ENCODE measurements at places on chromosomes 3 and 15.

DNA sequence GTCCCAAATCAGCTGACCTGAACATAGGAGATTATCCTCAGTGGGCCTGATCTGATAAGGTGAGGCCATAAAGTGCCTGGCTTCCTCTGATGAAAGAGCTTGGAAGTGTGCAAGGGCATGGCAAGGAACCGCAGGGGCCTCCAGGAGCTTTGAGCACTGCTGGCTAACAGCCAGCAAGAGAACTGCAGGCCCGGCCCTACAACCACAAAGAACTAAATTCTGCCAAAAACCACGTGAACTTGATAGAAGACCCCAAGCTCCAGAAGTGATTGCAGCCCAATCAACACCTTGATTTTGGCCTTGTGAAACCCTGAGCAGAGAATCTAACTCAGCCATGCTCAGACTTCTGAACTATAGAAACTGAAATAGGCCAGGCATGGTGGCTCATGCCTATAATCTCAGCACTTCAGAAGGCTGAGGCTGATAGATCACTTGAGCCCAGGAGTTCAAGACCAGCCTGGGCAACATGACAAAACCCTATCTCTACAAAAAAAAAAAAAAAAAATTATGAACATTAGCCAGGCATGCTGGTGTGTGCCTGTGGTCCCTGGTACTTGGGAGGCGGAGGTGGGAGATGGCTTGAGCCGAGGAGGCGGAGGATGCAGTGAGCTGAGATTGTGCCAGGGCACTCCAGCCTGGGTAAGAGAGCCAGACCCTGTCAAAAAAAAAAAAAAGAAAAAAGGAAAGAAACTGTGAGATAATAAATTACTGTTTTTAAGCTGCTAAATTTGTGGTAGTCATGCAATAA lies 7.7 kb upstream of the DIS3L start:
- no peak for DNase-seq

GRCh38 chr3:61802772-61803171 lies 241.4 kb downstream of the PTPRG start:
- DNase-seq = no peak

GRCh38 chr3:41307065-41307464 lies 107.8 kb downstream of the CTNNB1 start:
- no peak for DNase-seq

DNA sequence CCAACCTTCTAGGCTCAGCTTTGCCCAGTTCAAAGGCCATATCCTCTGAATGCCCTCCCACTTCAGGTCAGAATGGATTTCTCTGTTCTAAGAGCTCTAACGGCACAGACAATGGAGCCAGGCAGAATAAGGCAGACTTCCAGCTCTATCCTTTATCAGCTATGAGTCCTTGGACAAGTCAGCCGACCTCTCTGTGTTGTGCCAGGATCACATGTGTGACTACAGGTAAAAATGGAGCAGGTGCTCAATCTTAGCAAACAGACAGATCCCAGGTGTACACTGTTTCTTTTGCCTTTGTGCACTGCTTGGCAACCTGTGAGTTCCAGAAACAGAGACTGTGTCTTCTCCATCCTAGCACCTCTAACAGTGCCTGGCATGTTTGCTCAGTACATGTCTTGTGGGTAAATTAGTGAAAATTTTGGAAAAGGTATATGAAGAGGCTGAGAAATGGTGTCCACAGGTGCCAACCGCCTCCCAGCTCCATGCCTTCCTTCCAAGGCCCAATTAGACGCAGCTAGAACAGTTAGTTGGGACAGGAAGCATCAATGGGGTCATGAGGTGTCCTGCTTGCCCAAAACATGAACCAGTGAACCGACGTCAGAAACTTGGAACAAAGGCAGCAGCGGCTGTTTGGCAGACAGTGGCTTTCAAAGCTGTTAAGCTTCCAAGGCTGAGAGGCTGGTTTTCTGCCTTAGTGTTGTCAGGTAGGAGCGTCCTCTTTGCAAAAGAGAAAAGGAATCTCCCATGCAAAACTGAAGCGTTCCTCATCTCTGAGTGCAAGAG lies 28.7 kb downstream of the TLE3 start:
- DNase-seq = no peak

GRCh38 chr3:52243791-52244628 lies 1.5 kb upstream of the PPM1M start:
- DNase-seq = no peak

- DNase-seq = no peak
Measured at GRCh38 chr3:28188686-28189085, 52.7 kb upstream of the CMC1 start.

GRCh38 chr15:80456517-80457492 lies 52.6 kb downstream of the ARNT2 start:
- DNase-seq = no peak

- no peak for DNase-seq
Measured at GRCh38 chr15:96750361-96750760, 419.9 kb downstream of the NR2F2 start.

- DNase-seq = no peak
Measured at GRCh38 chr3:66144568-66145407, 76.0 kb upstream of the SLC25A26 start.

- DNase-seq = no peak
Measured at GRCh38 chr3:15936312-15936711, 138.5 kb upstream of the ANKRD28 start.

DNA sequence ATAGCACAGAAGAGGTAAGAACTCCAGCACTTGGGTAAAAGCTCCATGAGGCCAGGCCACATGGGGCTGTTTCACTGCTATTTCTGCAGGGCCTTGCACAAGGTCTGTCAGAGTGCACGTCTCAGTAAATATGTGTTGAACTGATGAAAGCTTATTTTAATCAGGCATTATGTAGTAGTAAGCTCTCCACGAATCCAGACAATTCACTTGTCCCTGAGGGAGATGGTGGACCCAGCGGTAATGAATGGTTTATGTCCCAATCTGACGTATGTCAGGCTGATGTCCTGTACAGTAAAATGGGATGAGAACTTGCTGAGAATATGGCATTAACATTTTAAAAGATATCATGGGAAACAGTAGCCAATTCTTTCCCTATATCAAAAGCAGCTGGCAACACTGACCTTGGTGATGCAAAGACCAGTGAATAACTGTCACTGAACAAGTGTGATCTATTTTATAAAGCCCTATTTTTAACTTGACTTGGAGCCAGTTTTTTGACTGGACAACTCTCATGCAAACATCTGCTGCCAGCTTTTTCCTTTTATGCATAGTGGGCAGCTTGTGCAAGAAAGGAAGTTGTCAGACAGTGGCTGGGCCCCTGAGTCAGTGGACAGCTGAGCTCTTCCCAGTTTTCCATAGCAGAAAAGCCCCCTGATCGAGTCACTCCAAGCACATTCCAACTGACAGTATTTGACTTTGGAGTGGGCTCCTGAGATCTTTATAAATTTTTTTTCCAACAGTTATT lies 519.8 kb upstream of the MDFIC2 start:
- no peak for DNase-seq

GRCh38 chr15:71304681-71305080 lies 189.4 kb downstream of the THSD4 start:
- no peak for DNase-seq

DNA sequence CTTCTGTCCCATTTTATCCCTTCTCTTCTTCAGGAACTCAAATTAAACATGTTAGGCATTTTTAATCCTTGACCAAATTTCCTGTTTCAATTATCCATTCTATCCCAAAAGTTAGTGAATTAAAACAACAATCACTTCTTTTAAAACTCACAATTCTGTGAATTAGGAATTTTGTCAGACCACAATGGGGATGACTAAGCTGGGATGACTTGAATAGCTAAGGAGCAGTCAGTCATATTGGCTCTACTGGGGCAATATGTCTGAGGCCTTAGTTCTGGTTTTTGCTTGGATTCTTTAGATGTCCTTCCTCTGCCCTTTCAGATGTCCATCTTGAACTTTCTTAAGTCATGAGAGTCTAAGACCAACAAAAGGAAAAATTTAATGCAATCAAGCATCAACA lies 178.2 kb upstream of the TGFBR2 start:
- no peak for DNase-seq

- no peak for DNase-seq
Measured at GRCh38 chr3:175392653-175393052, 533.5 kb downstream of the NAALADL2 start.

GRCh38 chr3:70111411-70111810 lies 111.9 kb downstream of the SAMMSON start:
- no peak for DNase-seq

- no peak for DNase-seq
Measured at GRCh38 chr3:31322460-31322859, 210.3 kb upstream of the STT3B start.

DNA sequence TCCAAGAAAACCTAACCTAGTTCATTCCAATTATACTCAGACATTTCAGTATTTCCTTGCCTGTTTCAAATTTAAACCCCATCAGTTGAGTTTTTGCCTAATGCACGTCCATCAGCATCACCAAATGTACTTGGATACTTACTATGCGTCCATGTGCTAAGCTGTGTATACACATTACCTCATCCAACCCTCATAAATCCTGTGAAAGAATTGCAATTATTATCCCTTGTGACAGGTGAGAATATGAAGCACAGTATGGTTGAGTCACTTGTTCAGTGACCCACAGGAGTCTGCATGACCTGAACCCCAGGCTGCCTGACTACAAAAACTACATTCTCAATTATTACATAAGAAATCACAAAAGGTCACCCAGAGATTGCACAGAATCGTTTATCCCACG lies 2.5 kb downstream of the OR5K2 start:
- no peak for DNase-seq

- no peak for DNase-seq
Measured at GRCh38 chr15:101207867-101208288, 44.0 kb downstream of the CHSY1 start.

- DNase-seq = no peak
Measured at GRCh38 chr3:131386429-131387165, 5.0 kb downstream of the NUDT16 start.

DNA sequence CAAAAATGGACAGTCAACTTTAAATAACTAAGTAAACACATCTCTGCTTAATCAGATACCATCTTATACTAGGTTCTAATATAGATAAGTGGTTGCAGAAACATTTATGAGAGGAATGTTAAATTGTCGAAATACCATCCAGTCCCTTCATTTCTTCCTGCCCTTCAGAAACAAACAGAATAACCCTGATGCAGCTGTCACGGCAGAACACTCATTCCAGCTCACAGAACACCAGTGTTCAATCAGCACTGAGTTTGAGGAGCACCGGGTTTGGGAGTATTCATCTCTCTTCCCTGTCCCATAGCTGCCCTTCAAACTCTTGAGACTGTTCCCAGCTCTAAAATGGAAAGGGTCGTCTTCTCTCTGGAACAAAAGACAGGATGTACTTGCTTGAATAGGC lies 61.1 kb upstream of the TSEN2 start:
- DNase-seq = no peak

GRCh38 chr3:146093896-146094295 lies 67.1 kb downstream of the PLOD2 start:
- DNase-seq = no peak

DNA sequence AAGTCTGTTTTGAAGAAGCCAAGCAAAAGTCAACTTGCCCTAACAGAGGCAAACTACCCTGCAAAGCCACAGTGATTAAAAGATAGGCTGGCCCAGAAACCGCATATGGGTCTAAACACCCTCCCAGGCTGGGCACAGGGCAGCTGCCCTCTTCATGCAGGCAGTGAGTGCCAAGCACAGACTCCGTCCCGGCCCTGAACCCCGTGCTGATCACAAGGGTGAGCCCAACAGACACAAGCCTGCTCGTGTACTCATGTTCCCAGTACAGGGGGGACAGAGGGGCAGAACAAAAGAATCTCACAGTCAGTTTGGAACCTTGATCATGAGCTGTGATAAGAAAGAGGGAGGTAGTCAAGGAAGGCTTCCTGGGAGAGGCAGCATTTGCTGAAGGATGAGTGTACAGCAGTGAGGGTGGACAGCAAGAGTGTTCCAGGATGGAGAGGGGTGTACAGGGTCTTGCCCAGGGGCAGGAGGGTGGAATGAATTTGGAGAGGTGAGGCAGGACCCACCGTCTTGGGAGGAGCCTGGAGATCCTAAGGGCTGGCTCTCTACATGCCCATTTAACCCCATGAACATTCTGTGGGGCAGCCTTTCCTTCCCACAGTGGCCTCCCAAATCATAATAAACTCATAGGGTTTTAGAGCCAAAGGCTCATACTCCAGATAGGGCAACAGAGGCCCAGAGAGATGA lies 43.2 kb upstream of the PRR23E start:
- DNase-seq = no peak

GRCh38 chr3:42013691-42014457 lies 52.0 kb upstream of the ULK4 start:
- DNase-seq = peak; percentile 27

GRCh38 chr15:70025413-70026296 lies 72.1 kb downstream of the TLE3 start:
- DNase-seq = no peak

GRCh38 chr3:117600666-117601065 lies 891.1 kb downstream of the TUSC7 start:
- DNase-seq = no peak

GRCh38 chr3:46068501-46068900 lies 41.2 kb upstream of the XCR1 start:
- peak; percentile 49 for DNase-seq

- no peak for DNase-seq
Measured at GRCh38 chr3:122498152-122498551, 16.6 kb downstream of the KPNA1 start.
